ENCODE measurements at places on chromosomes 4 and X.
A peak's percentile ranks its signal among the peaks of the same experiment; 100 is the strongest.

GRCh38 chrX:154002215-154002719 lies 17.4 kb downstream of the IRAK1 start:
- no peak for DNase-seq

DNA sequence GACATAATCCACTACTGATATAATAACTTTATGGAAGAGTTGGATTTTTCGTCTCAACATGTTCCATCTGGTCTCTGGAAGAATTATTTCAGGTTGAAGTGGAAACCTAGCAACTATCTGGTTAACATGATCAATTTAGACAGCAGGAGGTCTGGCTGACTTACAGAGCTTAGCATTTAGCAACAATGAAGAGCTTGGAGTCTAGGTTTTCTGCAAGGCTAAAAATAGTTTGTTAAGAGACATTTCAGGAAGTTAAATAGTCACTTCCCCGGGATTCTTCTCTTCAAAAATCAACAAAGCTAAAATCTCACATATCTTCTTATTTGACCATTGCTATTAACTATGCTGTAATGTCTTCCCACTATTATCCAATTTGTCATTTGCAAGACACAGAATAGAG lies 418.6 kb upstream of the DIPK2B start:
- no peak for DNase-seq

GRCh38 chrX:53047228-53047627 lies 1.4 kb upstream of the GPR173 start:
- no peak for DNase-seq

GRCh38 chrX:29690061-29690460 lies 525.3 kb upstream of the MAGEB2 start:
- no peak for DNase-seq

DNA sequence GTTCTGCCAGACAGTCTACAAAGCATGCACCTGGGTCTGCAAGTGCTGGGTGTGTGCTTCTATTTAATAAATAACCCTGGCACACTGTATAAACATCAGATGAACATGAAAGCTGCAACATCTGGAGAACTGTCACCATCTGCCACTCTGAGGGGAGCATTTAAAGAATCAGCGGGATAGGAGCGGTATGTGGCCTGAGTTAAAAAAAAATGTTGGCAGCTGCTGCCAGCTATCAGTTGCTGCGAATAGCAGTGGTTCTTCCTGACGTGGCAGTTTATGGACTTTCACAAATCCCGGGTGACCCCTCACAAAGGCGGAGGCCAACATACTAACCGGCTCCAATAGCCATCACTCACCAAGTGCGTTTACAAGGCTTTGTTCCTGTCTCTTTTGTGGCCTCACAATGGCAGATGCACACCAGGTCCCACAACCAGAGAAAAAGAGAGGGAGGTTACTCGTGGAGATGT lies 95.1 kb downstream of the RASL11B start:
- peak; percentile 23 for DNase-seq

GRCh38 chr4:182134261-182134660 lies 108.9 kb upstream of the TENM3 start:
- no peak for DNase-seq

GRCh38 chr4:26715636-26716242 lies 131.9 kb downstream of the TBC1D19 start:
- no peak for DNase-seq

DNA sequence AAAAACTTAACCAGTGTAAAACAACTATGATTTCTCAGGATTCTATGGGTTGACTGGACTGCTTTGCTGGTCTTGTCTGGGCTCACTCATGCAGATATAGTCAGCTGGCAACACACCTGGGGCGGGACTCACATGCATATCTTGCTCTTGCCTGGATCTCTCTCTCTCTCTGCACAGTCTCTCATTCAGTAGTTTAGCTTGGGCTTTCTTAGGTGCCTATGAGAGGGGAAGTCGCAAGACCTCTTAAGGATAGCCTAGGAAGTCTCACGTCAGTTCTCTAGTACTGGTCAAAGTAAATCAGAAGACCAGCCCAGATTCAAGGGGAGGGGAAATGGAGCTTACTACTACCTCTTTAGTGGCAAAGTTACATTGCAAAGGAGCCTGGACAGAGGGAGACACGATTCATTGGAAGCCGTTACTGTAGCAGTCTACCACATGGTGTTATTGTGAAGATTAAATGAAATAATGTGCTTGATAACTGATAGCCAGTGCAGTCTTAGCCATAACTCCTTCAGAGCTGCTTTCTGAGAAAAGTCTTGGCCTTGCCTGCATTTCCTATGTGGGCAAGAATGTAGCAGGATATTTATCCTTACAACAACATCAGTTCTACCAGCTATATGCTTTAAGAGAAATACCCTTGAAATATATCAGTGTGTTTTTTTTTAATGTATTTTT lies 2.1 kb downstream of the COPS4 start:
- DNase-seq = no peak

- DNase-seq = peak; percentile 73
These were observed 566 bp downstream of the ATP11C start for GRCh38 chrX:139932073-139932900.

- peak; percentile 85 for DNase-seq
These were observed 568.6 kb upstream of the BOD1L1 start for GRCh38 chr4:14196131-14196530.

GRCh38 chr4:2135083-2135482 lies 76.0 kb downstream of the NAT8L start:
- no peak for DNase-seq

- no peak for DNase-seq
These were observed 194.4 kb upstream of the CPEB2 start for GRCh38 chr4:14807856-14808255.

DNA sequence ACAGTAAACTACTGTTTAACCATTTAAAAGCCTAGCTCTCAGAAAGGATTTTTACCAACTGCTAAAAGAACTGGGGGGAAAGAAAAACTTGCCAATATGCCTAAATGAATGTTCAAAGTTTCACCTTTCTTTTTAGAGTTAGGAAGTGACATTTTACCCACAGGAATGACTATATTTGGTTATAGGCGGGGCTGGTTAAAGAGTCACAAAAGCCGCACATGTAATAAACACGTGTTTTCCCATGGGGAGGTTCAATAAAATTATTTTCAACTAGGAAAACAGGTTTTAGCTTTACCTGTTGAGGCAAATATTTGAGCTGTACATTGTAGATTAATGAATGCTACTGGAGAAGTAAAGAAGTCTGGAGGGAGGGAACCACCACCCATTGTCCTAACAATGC lies 41.6 kb upstream of the UGDH start:
- DNase-seq = no peak

Data from nephron progenitor cell (in vitro differentiated cells).